SK-N-DZ (cell line): ENCODE measurements at places on chromosomes 6 and 20.

- no peak for DNase-seq
Measured at GRCh38 chr6:167760979-167761793, 65.5 kb upstream of the AFDN start.

- no peak for DNase-seq
Measured at GRCh38 chr6:50899306-50899870, 80.7 kb downstream of the TFAP2B start.

GRCh38 chr6:5125152-5126006 lies 40.2 kb downstream of the PPP1R3G start:
- no peak for DNase-seq

GRCh38 chr6:148790404-148790803 lies 43.6 kb downstream of the UST start:
- no peak for DNase-seq

- DNase-seq = peak; percentile 100
Measured at GRCh38 chr20:37880726-37881591, 22.0 kb upstream of the VSTM2L start.

- DNase-seq = no peak
Measured at GRCh38 chr6:30964075-30964474, 19.4 kb upstream of the MUC21 start.

- no peak for DNase-seq
Measured at GRCh38 chr6:158662954-158663624, 13.2 kb downstream of the SYTL3 start.

GRCh38 chr6:129606664-129607063 lies 103.3 kb downstream of the ARHGAP18 start:
- no peak for DNase-seq

DNA sequence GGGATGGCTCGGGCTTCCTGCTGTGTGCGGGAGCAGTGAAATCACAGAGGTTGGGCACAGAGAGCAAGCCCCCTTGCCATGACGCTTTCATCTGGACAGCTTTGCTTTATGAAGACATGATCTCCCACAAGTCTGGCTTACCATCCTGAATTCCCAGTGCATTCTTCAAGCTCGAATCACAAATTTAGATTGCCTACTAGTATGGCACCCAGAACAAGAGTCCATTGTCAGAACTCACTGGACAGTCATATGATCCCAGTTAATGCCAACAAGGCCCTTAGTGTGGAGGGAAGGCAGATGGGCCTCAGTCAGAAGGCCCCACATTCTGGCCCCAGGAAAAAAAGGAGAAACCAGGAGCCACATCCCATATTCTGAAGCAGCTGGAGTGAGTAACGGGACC lies 147.3 kb upstream of the FOXQ1 start:
- DNase-seq = no peak

DNA sequence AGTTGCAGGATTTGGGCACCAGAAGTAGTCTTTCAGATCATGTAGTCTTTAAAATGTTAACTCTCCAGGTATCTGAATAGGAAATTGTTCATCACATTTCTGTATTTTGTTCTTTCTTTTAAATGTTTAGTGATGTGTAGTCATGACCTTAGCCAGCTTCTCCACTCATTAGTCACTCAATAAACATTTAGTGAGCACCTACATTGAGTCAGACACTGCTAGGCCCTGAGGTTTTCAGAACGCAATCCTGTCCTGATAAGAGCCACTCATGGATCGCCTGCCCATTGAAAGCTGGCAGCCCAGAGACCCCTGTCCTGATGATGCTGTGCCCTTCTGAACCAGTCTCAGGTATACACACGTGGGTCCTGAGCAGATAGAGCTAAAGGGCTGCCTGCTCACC lies 163.4 kb upstream of the HEY2 start:
- no peak for DNase-seq

DNA sequence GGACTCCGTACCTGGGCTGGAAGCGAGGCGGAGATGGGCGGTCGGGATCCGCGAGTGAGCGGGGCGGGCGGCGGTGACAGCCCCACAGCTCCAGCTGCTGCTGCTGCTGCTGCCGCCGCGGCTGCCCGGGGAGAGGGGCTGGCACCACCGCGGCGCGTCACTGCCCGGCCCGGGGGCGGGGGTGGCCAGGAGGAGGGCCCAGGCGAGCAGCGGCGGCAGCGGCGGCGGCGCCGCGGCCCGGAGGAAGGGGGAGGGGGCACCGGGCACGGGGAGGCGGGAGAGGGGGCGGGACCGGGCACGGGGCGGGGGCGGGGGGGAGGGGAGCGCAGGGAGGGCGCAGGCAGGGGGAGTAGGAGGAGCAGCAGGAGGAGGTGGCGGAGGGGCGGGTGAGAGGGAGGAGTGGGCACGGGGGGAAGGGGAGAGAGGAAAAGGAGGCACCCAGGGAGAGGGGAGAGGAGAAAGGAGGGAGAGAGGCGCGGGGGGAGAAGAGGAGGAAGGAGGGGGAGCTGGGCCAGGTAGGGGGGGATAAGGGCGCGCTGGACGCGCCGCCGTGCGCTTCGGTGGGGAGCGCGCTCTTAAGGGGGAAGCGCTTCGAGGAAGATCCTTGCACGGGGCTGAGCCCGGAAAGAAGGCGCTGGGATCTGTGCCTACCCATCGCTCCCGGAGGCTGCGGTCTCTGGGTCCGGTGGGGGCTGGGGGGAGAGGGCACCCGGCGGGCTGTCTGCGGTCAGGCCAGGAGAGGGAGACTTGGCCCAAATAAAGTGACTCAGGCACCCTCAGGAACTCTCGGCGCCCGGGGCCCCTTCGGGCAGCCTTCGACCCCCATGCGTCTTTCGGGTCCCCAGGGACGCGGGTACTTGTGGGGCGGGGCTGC lies 101.5 kb downstream of the NOL4L start:
- peak; percentile 91 for DNase-seq

GRCh38 chr20:43331906-43332305 lies 125.8 kb upstream of the SRSF6 start:
- no peak for DNase-seq

GRCh38 chr20:34538671-34539123 lies 19.8 kb upstream of the MAP1LC3A start:
- peak; percentile 62 for DNase-seq

GRCh38 chr6:78993955-78994354 lies 84.1 kb downstream of the PHIP start:
- no peak for DNase-seq

DNA sequence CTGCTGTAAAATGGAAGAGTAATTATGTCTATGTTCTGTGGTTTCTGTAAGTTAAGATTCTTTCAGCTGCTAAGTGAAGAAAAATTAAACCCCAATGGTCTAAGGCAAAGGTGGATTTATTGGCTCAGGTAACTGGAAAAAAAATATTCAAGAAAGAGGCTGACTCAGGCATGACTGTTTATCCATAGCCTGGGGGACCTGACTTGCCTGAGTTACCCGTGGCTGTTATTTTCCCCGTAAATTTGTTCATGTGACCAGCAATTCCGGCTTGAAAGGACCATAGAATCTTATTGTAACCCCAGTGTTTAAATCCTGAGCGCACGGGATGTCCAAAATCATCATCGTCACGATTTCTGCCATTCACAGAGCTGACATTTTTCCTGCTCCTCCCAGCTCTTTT lies 32.3 kb upstream of the SULF2 start:
- DNase-seq = no peak

GRCh38 chr20:4102381-4102780 lies 87.0 kb upstream of the RNF24 start:
- no peak for DNase-seq

GRCh38 chr20:37096415-37097041 lies 731 bp upstream of the RBL1 start:
- peak; percentile 81 for DNase-seq

- no peak for DNase-seq
Measured at GRCh38 chr6:147141711-147142308, 62.4 kb upstream of the STXBP5 start.

DNA sequence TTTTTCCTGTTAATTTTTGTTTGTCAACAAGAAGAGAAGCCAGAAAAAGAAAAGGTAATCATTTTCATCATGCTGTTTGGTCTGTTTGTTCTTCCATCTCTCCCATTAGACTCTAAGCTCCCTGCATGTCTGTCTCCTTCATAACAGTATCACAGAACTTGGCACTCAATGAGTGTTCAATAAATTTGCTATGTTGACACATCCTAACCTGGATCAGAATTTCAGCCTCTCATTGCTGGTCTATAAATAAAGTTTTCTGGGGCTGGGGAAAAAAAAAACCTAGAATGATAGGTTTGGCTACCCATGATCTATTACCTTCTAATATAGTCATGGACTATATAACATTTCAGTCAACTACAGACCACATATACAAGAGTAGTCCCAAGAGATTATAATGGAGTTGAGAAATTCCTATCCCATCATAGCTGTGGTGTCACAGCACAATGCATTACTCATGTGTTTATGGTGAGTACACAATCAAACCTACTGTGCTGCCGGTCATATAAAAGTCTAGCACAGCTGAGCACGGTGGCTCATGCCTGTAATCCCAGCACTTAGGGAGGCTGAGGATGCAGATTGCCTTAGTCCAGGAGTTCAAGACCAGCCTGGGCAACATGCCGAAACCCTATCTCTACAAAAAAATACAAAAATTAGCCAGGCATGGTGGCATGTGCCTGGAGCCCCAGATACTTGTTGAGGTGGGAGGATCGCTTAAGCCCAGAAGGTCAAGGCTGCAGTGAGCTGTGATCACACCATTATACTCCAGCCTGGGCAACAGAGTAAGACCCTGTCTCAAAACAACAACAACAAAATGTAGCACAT lies 5.9 kb downstream of the NUDT3 start:
- no peak for DNase-seq

DNA sequence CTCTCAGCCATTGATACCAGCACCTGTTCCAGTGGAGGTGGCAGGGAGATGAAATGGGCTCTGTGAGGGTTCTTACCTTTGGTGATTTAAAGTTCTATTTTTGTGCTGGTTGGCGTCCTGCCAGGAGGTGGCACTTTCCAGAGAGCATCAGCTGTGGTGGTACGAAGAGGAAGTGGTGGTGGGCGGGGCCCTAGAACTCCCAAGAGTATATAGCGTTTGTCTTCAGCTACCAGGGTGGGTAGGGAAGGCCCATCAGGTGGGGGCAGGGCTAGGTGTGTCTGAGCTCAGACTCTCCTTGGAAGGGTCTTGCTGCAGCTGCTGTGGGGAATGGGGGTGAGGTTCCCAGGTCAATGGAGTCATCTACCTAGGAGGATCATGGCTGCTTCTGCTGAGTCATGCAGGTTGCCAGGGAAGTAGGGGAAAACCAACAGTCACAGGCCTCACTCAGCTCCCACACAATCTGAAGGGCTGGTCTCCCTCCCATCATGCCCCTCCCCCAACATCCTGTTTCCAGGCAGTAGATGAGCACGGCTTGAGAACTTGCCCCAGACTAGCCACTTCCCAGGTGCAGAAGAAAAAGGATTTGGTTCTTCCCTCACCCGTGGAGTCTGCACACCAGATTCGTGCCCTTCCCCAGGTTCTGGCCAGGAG lies 46.6 kb downstream of the MOXD1 start:
- DNase-seq = no peak

DNA sequence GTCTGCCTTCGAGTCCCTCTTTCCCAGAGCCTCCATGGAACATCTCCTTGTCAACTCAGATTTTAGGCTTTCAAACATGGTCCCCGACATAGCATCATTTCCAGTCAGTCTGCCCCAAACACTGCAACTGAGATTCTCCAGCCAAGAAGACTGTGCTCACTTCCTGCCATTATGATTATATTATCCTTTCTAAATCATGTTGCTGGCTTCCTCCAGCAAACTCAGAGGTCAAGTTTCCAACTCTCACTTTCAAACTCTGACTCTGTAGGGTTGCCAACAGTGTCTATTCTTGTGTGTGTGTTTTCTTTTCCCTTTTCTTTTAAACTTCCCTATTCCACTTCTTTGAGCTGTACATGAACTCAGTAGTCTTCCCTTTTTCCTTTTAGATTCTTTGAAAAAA lies 61.2 kb upstream of the TRAF3IP2 start:
- DNase-seq = no peak

DNA sequence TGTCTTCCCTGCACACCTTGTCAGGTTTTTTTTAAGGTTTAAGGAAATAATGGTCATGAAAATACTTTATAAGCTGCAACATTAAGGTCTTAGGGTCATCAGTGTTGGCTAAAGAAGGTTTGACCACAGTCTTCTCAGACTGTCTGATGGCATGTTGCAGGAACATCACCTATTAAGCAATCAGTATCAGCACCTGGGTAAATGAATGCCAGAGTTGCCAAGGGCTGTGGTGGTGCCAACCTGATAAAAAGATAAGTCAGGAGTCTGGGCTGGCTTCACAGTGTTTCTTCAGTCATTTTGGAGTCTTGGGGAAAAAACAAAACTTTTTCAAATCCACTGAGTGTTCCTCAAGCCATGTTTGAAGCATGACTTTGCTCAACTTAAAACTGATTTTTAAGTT lies 61.5 kb upstream of the VSTM2L start:
- no peak for DNase-seq

- DNase-seq = no peak
Measured at GRCh38 chr20:59673998-59674445, 69.7 kb downstream of the PHACTR3 start.
